NCI-H2029 treated with DMSO at 0.1 percent for 48 hours (cell line): ENCODE measurements at places on chromosomes 7 and 10.

DNA sequence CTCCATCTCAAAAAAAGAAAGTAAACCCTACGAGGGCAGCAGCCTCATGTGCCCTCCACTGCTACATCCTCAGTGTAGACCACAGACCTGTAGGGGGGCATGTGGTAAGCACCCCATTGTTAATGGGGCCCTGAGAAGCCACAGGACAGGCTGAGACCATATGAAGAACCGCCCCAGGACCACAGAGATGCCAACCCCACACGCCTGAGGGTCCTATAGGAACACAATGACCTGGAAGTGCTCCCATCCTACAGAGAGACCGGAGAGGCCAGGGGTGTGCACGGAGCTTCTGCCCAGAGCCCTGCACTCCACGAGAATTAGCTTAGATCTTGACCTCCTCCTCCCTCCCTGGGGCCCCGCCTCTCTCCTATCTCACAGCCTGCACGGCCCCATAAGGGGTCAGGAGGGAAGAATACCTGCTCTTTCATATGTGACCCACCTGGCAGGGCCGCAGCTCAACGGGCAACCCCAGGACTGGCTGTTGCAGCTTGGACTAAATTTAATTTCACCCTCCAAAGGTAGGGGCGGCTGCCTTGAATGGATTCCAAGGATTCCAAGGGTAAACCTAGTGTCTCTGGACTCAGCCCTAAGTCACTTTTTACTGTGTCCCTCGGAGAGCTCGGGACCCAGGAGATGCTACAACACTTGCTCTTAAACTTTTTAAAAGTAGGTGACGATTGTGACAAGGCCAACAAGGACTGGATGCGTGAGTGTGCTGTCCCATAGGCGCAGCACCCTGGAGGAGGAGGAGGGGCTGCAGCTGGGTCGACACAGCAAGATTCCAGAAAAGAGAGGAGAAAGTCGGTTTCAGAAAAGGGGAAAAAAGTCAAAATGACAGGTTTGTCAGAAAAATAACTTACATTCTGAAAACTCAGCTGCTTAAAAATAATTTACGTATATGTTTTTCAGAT is 24.2 kb downstream of the PRKAG2 start:
- DNase-seq = no peak

DNA sequence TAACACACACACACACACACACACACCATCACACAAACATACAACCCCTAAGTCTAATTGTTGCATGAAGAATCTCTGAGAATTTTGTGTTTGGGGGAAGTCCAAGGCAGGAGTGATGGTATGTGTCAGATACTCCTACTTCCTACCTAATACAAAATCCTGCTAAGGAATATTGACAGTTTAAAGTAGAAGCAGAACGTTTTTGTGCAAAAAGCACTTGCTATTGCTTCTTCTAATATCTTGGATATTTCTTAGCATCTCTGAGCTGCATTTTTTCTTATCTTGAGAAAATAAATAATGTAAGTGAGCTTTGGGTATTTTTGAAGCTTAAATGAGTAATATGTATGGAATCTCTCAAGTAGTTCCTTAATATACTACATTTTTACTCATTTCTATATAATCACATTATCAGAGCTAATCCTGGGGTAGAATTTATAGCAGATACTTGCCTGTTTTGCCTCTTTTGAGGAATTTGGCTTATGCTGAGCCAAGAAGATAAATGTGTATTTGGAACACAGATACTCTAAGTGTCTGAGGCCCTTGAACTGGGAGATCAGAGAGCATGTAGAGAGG is 212.3 kb downstream of the DKK1 start:
- no peak for DNase-seq

DNA sequence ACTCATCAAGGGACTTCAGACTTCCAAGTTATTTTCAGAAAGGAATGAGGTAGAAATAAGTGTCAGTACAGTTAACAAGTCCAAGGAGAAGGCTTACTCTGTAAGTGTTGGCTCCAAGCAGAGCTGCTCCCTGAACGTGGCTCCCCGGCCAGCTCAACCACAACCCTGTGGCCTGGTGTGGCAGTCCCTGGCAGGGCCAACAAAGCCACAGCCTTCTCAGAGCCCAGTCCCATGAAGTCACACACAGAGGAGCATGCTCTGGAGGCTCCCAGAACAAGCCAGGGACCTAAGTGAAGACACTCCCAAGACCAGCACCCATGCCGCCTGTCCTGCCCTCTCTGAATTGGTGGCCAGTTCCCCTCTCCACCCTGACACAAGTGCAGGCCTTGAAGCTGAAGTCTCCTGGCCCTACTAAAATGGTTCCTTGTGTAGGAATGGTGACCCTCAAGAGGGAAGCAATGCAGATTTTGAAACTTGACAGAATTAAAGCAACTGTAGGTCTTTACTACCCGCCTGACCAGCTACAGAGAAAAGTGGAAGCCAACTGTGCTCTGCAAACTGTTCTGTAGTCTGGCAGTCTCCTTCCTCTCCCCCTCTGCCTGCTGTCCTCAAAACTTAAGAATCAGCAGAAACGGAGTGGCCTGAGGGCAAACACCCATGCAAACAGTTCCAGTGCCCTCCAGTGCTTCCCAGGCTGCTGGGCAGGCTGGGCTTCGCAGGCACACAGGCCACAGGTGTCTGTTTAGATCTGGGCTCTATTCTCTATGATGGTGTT is 51.1 kb downstream of the NOD1 start:
- no peak for DNase-seq

DNA sequence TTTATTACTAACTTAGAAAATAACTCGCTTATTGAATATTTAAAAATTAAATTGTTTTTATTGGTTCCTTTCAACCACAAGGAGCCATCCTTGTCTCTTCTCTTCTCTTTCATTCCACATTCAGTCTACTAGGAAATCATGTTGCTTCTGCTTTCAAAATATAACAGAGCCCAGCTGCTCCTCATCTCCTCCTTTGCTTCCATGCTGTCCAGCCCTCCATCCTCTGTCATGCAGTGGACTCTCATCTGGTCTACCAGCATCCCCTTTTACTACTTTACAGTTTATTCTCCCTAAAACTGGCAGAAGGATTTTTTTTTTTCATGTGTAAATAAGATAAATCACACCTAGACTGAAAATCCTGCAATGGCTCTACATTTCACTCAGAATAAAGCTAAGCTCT is 198.2 kb upstream of the CSTF2T start:
- no peak for DNase-seq

DNA sequence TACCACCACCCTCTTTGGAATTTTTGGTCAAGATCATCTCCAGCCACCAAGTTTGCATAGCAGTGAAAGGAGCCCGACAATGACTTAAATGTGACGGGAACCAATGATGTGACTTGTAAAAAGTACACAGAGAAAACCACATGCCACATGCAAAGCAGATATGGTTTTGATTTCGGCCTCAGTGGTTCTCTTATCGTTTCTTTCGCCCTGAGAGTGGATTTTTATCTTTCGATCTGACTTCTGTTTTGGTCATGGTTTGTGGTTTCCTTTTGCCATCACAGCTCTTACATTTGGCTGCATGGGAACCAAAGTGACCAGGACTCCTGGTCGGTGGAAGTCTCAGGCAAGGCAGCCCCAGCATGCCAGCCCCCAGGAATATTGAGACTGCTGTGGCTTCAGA is 31.5 kb downstream of the TCF7L2 start:
- DNase-seq = no peak
